ENCODE measurements at places on chromosomes 7 and 10.
A peak's percentile ranks its signal among the peaks of the same experiment; 100 is the strongest.

- DNase-seq = no peak
Observed at GRCh38 chr7:110759069-110759468, 331.9 kb upstream of the LRRN3 start.

DNA sequence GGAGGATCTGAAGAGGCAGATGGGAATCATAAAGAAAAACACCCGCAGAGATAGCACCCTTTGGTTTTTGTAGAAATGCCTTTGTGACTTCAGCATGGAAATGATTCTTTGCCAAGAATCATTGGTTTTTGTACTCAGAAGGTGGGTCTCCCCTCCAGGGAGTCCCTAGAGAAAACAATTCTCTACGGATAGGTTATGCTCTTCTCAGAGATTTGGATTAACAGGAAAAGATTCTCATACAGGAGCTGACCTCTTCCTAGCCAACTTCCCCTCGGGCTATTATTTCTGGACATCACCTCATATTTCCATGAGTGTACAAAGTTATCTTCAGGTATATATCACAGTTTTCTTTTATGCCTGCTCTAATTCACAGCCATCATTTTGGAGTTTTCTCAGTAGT is 274.2 kb upstream of the HABP2 start:
- no peak for DNase-seq

DNA sequence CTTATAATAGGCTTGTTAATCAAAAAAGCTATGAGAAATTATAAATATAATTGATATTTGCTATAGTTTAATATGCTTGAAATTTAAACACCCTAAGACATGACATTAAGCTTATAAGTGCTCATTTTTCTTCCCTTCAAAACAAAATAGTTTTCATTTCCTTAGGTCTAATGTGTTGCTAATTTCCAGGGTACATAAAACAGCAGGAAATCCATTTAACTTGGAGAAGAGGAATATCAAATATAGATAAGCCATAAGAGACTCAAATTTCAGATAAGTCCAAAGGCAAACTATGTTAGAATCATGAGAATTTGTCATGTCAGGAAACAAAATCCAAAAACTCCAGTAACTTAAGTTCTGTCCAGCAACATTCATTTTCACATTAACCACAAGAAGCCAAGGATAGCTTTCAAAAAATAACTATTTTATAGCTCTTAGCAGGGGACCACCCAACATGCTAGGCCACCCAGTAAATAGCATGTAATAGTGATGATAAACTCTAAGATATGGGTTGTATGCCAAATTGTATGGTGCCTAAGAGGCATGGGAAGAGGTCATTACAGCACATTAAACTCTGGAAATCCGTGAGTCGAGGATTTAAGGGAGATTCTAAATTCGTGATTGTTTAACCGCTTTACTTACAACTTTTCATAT is 298.1 kb downstream of the CRPPA start:
- DNase-seq = no peak

- DNase-seq = no peak
Observed at GRCh38 chr7:48173756-48174382, 2.6 kb downstream of the ABCA13 start.

DNA sequence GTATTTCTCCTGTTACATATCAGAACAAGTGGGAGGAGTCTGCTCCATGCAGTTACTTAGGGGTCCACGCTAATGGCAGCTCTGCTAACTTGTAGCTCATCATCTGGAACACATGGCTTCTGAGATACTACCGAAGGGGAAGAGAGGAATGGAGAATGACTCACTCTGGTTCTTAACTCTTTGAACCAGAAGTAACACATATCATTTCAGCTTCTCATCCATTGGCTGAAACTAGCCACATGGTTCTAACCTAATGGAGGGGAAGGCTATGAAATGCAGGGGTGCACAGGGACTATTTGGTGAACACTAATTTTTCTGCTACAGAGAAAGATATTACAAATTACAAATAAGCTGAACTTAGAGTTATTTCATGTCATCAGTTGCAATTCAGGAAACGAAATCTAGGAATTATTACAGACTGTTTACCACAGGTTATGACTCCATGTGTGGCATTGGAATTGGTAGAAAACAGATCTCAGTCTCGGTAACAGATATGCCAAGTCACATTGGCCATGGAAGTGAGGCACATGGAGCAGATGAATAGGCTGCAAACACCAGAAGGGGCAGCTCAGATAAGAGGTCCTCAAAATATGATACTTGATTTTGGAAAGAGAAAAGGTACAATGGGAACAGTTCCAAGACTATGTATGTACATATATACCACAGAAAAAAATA is 9.4 kb upstream of the KAT6B start:
- DNase-seq = peak; percentile 4

- no peak for DNase-seq
Observed at GRCh38 chr10:17872191-17873091, 63.3 kb downstream of the MRC1 start.

GRCh38 chr7:134813663-134814396 is 34.4 kb downstream of the CALD1 start:
- DNase-seq = no peak

- DNase-seq = no peak
Observed at GRCh38 chr7:135232720-135233119, 918 bp upstream of the STRA8 start.

- no peak for DNase-seq
Observed at GRCh38 chr7:75045881-75046280, 27.7 kb downstream of the RCC1L start.
